Kidney capillary endothelial cell (primary cell): ENCODE measurements at places on chromosomes 16 and 17.

DNA sequence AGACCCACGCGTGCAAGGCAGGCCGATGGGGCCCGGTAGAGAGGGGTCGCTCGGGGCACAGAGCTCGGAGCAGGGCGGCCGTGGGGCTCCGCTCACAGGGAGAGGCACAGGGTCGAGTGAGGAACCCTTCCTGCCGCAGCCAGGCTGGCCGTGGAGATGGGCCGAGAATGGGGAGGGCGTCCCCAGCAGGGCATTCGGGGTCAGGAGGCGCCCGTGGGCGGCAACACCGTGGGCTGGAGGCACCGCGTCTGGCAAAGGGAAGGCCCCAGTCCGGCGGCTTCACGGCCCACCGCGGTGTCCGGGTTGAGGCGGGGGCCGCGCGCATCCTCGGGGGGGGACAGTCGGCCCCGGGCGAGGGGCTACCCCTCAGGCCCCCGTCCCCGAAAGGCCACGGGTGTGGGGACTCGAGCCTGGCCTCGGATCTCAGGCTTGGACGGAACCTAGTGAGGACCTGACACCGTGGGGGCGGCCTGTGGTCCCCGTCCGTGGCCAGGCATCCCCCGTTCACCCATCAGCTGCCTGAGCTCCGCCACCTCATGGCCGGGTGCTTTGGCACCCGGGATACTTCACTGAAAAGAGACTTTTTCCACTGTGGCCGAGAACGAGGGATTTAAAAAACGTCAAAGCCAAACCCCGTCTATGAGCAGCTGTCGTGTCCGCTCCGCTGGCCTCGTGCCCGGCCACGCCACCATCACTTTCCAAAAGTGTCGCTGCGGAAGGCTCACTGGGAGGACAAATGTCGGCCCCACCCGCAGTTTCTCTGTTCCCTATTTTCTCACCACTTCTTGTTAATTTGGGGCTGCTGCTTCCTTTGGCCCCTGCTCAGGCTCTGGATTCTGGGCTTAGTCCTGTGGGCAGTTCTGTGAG is 73.6 kb downstream of the METRNL start:
- no peak for DNase-seq

- DNase-seq: no peak
Observed at GRCh38 chr17:71115669-71115972, 946.3 kb downstream of the KCNJ2 start.

DNA sequence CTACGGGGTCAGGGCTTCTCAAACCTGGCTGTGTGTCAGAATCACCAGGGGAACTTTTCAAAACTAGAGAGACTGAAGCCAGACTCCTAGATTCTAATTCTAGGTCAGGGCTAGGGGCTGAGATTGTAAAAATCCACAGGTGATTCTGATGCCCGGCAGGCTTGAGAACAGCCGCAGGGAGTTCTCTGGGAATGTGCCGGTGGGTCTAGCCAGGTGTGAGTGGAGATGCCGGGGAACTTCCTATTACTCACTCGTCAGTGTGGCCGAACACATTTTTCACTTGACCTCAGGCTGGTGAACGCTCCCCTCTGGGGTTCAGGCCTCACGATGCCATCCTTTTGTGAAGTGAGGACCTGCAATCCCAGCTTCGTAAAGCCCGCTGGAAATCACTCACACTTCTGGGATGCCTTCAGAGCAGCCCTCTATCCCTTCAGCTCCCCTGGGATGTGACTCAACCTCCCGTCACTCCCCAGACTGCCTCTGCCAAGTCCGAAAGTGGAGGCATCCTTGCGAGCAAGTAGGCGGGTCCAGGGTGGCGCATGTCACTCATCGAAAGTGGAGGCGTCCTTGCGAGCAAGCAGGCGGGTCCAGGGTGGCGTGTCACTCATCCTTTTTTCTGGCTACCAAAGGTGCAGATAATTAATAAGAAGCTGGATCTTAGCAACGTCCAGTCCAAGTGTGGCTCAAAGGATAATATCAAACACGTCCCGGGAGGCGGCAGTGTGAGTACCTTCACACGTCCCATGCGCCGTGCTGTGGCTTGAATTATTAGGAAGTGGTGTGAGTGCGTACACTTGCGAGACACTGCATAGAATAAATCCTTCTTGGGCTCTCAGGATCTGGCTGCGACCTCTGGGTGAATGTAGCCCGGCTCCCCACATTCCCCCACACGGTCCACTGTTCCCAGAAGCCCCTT is 10.9 kb downstream of the STH start:
- DNase-seq: peak; percentile 31

GRCh38 chr17:72602517-72603419 is 481.9 kb downstream of the SOX9 start:
- DNase-seq: no peak

DNA sequence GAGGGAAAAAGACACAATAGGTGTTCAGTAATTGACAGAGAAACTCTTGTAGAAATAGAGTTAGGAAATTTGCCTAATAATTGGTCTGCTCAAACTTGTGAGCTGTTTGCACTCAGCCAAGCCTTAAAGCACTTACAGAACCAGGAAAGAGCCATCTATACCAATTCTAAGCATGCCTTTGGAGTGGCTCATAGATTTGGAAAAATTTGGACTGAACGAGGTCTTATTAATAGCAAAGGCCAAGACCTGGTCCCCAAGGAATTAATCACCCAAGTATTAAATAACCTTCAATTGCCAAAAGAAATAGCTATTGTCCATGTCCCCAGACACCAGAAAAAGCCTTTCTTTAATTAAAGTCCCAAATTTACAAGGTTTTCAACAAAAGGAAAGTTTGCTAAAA is 90.3 kb downstream of the EMP2 start:
- no peak for DNase-seq

GRCh38 chr17:9729735-9730420 is 61.5 kb downstream of the DHRS7C start:
- DNase-seq: no peak

GRCh38 chr16:17461951-17462729 is 8.6 kb downstream of the XYLT1 start:
- DNase-seq: no peak

- DNase-seq: no peak
Observed at GRCh38 chr17:57889892-57890856, 40.3 kb upstream of the MRPS23 start.

- DNase-seq: peak; percentile 99
Observed at GRCh38 chr17:76264755-76265623, at the start of gene UBALD2. Gene UBALD2 (plus strand): TSS chr17:76265348. CDS start chr17:76265506, 158 bp downstream.

GRCh38 chr17:64653985-64654355 is 8.1 kb downstream of the SMURF2 start:
- no peak for DNase-seq

- no peak for DNase-seq
Observed at GRCh38 chr16:30567991-30568638, 3.4 kb downstream of the ZNF688 start.

DNA sequence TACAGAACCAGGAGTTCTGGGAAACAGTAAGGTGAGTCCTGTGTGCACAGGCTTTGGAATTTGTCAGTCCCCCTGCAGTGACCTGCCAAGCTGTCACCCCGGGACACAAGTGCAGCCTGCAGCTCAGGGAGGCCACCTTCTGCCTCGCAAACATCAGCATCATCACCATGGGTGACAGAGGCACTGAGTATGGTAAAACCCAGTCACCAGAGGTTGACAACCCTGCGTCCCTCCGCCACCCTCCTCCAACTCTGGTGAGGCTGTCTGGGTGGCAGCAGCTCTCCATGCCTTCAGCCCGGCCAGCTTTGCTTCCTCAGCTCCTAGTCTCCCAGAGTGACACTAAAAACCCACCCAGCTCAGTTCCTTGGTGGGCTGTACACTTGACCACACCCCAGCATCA is 221.0 kb downstream of the CPPED1 start:
- DNase-seq: no peak
